Smooth muscle cell of the brain vasculature (primary cell): ENCODE measurements at places on chromosomes 1 and 21.

GRCh38 chr1:187877220-187877619 lies 1048.5 kb downstream of the PLA2G4A start:
- no peak for DNase-seq

GRCh38 chr1:34858901-34859445 lies 576 bp downstream of the SMIM12 start:
- no peak for DNase-seq

GRCh38 chr1:157829711-157830110 lies 9.8 kb upstream of the FCRL1 start:
- no peak for DNase-seq

DNA sequence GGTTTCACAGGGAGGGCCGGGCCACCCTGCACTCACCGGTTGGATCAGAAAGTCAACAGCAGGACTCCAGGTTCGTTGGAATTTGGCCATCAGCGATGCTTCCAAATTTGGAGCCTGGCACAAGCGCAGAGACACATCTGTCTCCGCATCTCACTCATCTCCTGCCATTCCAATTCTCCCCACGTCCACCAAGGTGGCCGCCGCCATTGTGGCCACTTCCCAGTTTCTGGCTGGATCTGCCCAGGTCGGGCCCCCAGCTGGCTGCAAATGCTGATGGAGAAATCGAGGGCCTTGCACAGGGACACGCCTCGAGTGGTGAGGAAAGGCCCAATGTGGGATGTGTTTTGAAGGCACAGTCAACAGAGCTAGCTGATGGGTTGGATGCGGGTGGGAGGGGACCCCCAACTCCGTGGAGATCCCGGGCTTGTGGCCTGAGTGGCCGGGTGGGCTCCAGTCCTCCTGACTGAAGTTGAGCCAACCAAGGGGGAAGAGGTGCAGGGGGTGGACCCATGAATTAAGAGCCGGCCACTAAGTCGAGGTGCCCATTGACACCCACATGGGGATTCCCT lies 102.7 kb downstream of the CRYAA start:
- no peak for DNase-seq

GRCh38 chr1:20250340-20250989 lies 40.2 kb upstream of the VWA5B1 start:
- DNase-seq, result no peak

DNA sequence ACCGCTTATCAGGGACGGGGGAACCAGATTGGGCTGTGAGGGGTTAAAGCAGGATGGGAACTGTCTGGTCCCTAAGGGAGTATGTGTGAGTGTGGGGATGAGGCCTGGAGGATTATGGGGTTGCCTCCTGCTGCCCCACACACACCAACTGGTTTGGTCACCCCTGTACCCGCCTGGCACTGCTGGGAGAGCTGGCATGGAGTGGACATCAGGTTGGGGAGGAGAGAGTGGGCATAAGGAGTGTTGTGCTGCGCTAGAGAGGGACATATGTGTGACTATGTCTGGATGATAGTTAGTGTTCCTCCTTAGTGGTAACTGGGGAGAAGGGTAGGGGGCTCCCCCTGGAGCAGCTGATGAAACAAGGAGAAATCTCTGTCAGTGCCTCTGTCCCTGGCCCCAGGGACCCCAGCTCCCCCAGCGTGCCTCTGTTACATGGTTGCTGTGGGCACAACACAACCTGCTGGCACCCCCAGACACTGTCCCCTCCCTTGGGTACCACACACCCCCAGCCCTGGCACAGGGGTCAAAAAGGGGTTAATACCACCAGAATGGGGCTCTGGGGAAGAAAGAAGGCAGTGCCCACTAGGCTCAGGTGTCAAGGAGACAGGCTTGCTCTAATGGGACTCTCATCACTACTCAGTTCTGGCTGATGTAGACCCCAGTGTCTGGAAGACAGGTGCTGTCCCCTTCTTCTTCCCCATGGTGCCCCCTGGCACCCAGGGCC lies 1.9 kb downstream of the ZBTB7B start:
- DNase-seq, result no peak

DNA sequence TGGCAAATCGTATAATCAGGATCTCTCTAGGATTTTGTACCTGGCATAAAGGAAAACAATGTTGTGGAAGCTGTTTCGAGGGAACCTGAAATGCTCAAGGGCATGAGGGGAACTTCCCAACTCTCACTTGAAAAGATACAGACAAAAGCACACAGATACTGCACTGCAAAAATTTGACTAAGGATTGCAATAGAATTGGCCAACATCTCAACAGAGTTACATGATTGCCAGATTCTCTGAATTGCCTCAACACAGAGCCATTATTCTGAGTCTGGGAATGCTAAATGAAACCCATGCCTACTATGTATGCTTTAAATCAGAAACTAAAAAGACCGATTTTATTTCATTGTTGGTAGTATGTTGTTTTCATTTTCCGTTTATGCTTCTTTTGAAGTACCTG lies 16.0 kb downstream of the KRTAP19-8 start:
- DNase-seq, result no peak

DNA sequence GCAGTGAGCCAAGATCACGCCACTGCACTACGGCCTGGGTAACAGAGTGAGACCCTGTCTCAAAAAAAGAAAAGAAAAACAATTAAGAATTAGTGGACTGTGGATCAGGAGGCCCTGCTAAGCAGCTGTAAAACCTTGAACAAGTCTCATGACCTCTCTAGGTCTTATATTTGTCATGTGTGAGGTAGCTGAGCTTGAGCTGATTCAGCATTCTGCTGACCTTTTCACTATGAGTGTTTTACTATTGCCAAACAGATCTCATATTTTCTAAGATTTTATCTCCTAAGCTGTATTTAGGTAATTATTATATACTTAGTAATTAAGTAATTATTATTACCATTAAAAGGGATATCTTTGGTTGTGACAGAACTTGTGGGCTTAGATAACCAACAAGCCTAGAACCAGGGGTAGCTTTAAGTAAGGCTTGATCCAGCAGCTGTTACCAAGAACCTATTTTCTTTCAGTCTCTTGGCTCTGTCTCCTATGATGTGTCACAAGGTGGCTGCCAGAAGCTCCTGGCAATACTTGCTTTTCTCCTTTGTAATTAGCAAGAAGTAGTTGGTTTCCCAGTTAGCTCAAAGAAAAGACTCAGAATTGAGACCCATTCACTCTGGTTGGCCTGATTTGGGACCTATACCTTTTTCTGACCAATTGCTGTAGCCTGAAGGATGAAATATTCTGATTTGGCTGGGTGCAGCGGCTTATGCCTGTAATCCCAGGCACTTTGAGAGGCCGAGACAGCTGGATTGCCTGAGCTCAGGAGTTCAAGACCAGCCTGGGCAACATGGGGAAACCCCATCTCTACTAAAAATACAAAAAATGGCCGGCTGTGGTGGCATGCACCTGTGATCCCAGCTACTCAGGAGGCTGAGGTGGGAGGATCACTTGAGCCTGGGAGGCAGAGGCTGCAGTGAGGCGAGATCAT lies 8.5 kb upstream of the ZC3H12A start:
- DNase-seq, result no peak

GRCh38 chr1:31943546-31944184 lies 5.5 kb upstream of the PTP4A2 start:
- DNase-seq, result no peak

- no peak for DNase-seq
Measured at GRCh38 chr1:67460676-67461500, 30.7 kb upstream of the SERBP1 start.

DNA sequence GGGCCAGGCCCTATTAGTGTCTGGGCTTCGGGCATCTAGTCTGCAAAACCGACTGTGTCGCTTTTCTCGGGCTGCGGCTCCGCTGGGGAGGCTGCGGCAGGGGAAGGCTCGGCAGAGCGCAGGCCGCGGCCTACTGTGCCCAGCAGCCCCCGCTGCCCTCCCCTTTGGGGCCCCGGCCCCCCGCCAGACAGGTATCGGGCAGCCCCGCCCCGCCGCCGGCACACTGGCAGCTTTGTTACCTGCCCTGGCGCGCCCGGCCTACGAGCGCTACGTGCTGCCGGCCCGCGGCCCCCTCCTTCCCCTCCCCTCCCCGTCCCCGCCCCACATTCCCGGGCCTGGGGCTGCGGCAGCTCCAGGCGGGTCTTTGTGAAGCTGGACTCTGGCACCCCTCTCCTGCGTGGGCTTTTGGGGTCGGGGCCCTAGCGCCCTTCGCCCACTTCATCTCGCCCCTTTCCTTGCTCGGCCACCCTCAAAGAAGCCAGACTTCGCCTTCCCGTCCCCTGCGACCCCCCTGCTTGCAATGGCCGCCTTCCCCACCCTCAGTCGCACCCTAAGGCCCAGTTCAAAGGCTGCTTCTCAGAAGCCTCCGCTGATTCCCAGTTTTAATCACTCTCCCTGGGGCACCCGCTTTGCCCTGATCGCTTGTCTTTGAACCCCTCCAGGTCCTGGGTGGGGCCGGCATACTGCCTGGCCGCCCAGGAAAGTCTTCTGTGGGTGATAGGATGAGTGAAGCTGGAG lies 48.9 kb upstream of the SLC2A1 start:
- no peak for DNase-seq

- DNase-seq, result no peak
Measured at GRCh38 chr1:26274801-26275425, 5.0 kb upstream of the SH3BGRL3 start.

DNA sequence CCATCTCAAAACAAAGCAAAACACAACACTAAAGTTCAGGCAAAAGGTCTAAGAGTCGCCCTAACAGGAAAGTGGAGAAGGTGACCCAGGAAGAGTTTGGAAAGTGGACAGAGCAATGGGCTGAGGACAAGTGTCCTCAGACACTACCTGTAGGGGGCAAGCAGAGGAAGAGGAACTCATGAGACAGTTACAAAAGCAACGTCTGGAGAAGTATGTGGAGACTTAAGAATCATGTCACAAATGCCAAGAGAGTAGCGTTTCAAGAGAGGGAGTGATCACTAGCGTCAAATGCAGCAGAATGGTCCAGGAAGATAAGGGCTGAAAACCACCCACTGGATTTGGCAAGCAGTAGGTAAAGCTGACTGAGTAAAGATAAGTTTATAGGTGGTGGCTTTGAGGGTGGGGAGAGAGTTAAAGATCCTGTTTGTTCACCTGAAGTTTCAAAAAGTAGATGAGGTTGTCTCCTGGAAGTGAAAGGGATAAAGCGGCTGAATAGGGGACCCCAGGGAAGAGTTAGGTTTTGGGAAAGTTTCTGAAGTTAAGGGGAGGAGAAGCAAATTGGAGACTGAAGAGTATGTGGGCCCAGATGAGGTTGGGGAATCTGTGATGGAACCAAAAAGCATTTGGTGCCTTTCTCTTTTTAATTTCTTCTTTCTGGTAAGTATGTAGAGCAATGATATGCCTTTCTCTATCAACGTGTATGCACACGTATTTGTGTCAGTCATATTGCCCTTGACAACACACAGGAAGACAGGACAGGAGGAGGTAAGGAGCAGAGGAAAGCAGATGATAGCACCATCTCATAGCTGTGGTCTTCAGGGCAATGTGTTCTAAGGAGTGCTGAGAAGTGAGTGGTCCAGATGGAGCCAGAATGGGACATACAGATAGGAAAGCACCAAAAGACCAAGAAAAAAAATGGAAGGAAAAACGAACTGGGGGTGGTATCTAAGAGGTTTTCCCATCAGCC lies 3.1 kb downstream of the BSDC1 start:
- no peak for DNase-seq

GRCh38 chr1:99994496-99994895 lies 24.7 kb downstream of the SLC35A3 start:
- DNase-seq, result no peak

- no peak for DNase-seq
Measured at GRCh38 chr1:153509729-153510354, 25.9 kb downstream of the S100A6 start.

- DNase-seq, result no peak
Measured at GRCh38 chr1:84345220-84345619, 43.7 kb downstream of the SAMD13 start.

GRCh38 chr1:194289569-194290266 lies 1103.3 kb upstream of the B3GALT2 start:
- no peak for DNase-seq

DNA sequence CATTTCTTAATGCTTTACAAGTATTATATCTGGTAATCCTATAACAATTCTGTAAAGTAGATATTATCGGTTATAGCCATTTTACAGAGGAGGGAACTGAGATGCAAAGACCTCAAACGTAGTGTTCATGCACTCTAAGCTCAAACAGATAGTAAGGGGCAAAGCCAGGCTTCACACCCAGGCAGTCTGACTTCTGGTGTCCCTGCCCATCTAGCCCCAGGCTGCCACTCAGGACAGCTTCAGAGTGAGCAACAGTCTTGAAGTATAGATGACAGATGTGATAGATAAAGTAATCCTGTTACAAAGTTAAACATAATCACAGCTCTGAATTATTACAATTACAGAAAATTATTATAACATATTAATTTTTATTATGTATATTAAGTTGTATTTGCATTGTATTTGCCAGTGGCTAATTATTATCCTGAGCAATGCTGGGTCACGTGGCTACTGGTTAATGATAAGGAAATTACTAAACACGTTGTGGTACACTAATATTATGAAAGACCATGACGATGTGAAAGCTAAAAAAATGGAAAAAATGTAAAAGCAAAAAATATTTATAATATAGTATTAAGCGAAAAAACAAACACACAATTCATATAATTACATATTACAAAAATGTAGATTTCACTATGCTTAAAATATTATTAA lies 6.1 kb upstream of the TRAF3IP3 start:
- DNase-seq, result no peak

DNA sequence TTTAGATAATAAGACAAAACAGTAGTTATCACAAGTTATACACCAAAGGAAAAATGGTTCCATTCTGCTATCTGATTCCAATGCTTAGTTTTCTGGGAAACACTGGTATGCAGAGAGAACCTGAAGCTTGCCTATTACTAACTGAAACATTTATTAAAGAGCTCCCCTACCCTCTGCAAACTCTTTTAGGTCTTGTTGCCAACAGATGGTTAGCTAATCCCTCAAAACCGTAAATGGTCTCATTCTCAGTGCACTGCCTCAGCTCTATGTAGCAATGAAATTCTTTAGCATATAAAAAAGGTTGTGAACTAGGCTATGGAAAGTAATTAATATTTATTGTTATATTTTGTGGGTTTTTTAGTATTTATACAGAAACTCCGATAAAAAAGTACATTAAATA lies 20.4 kb downstream of the C21orf91 start:
- DNase-seq, result no peak

GRCh38 chr1:40890771-40891170 lies 28.6 kb upstream of the CITED4 start:
- DNase-seq, result no peak

- DNase-seq, result no peak
Measured at GRCh38 chr21:42242611-42243010, 23.7 kb downstream of the ABCG1 start.

GRCh38 chr1:112255080-112255479 lies 140.9 kb upstream of the CTTNBP2NL start:
- no peak for DNase-seq
